ENCODE measurements at places on chromosomes 11 and 22.

DNA sequence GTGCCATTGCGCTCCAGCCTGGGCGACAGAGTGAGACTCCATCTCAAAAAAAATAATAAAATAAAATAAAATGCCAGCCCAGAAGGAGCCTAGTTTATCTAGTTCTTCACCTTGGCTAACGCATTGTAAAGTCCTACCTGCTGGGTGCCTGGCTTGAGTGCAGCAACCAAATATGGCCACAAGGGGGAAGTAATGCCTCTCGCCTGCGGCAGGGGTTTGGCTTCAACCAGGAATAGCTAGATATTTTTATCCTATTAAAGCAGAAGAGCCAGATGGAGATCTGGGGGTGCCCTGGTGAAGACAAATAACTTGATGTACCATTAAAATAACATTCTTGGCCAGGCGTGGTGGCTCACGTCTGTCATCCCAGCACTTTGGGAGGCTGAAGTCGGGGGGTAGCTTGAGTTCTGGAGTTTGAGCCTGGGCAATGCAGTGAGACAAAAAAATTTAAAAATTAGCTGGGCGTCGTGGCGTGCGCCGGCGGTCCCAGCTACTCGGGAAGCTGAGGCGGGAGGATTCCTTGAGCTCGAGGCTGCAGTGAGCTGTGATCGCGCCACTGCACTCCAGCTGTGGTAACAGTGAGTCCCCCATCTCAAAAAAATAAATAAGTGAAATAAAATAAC is 20.6 kb upstream of the PLEKHB1 start:
- DNase-seq = peak; percentile 32

GRCh38 chr22:42269432-42270175 is 849 bp downstream of the TCF20 start:
- DNase-seq = peak; percentile 58

DNA sequence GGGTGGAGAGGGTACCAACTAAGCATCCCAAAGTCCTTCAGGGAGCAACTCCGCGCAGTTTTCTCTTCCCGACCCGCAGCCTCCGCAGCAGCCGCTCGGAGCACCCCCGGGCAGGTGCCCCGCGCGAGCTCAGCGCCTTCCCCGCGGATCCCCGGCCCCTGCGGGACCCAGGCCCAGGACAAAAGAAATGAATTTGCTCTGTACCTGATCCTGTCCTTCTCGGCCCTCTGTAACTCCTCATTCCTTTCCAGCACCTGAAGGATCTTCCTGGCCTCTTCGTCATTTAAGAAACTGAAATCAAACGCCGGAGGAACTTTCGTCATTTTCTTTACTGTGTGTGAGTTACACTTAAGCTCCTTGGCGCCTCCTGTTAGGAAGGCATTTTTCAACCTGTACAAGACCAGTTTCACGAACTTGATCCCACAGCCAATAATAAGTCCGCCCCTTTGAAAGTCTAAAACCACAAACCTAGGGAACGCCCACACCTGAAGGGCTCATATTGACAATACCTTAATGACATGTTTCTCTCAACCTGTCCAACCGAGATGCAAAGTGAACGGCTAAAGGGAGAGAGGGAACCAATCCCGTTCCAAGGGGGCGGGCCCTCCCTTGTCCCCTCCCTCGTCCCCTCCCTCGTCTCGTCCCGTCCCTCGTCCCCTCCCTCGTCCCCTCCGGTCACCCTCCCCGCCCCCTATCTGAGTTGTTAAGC is at the start of gene EXPH5:
TSS of gene EXPH5 (minus strand) at position 555 of the 709 bp plus-strand sequence. CDS start at position 323, 232 bp downstream.
- peak; percentile 72 for DNase-seq

GRCh38 chr11:64352099-64352994 is 6.6 kb upstream of the RPS6KA4 start:
- no peak for DNase-seq

GRCh38 chr11:29293825-29294224 is 723.0 kb downstream of the KCNA4 start:
- no peak for DNase-seq

DNA sequence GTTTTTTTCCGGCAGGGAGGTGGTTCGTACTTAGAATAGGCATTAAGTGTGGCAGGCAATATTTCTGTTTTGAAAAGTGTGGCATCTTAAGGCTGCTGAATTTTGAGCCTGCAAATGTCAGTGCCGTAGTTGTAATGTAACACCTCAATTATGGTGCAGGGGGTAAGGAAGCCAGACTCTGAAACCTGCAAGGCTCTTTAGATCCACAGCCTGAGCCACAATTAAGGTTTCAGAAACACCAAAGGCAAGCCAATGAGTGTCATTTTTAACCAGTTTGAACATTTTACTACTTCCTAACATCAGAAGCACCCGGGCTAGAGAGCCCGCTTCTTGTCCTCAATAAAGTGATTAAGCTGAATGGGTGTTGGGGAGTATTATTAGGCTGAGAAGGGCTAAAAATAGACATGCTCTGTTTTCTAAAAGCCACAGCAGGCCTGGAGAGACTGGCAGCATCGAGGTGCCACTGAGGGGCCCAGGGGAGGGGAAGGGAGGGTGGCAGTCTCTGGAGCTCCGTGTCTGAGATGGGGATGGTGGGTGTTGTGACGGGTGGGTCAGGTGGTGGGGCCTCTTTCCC is 113.4 kb downstream of the ZBTB16 start:
- DNase-seq = no peak

DNA sequence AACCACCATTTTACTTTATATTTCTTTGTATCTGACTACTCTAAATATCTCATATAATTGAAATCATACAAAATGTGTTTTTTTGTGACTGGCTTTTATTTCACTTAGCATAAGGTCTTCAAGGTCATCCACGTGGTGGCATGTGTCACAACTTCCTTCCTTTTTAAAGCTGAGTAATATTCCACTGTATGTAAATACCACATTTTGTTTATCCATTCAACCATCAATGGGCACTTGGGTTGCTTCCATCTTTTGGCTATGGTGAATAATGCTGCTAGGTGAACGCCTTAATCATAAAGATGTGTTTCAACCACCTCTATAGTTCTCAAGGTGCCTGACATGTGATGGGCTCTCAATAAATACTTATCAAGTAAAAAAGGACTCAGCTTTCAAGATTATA is 15.5 kb downstream of the RAB30 start:
- DNase-seq = no peak

DNA sequence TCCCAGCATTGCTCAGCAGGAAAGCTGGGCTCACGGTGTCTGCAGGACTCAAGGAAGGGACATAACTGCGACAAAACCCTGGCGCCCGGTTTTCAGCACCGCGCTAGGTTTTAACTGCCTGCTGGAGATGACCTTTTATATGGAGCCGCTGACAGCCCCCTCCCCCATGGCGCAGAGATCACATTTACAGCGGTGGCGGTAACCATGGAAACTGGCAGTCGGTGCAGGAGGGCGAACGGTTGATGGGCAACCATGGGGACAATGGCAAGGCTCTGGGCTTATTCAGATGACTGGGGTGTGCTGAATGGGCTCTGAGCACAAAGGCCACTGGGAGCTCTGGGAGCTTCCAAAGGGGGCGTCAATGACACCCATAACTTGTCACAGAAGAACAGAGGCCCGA is 37.2 kb downstream of the CELSR1 start:
- DNase-seq = no peak

All from T-helper 22 cell (primary cell).